ENCODE measurements at places on chromosomes 16 and 17.

- DNase-seq = no peak
These were observed 9.6 kb downstream of the G6PC3 start for GRCh38 chr17:44079877-44080821.

GRCh38 chr16:46577988-46578579 is 43.1 kb downstream of the SHCBP1 start:
- DNase-seq = no peak

DNA sequence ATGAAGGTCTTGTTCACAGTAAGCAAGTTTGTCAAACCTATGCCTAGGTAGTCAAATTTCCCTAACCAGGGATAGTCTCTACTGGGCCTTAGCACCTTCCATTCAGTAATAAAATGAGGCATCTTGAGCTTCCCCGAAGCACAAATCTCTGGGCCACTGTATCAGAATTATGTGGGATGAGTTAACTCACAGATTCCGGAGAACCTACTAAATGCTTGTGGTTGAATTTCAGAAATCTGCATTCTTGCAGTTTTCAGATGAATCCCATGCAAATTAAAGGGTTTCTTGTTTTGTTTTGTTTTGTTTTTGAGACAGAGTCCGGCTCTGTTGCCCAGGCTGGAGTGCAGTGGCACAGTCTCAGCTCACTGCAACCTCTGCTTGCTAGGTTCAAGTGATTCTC is 478.8 kb upstream of the HSBP1 start:
- no peak for DNase-seq

DNA sequence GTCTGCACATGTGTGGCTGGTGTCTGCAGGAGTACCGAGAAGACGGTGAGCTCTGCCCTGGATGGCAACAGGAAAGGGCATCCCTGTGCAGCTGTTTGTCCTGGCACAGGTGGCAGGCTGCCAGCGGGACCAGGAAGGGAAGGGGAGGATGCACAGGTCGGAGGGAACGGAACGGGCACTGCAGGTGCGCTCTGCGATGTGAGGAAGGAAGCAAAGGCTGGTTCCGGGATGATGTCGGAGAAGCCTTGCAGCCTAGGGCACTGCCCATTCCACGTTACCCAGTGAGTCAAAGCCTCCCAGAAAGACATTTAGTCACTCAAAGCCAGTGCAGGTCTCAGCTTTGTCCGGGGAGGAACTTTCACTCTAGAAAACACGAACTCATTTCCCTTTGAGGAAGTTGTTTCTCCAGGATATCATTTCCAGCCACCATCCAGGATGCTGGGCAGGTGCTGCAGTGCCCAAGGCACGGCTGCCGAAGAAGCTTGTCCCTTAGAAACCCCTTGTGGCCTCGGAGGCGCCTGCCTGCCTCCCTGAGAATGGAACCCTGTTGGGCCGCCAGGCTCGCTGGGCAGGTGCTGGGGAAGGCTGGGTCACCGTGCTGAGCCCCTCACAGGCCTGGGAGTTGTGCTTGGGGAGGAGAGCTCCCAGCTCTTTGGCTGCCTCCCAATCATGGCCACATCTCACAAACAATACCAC is 4.5 kb upstream of the TMEM235 start:
- DNase-seq = no peak

- DNase-seq = no peak
These were observed 68.4 kb downstream of the CMC2 start for GRCh38 chr16:80938004-80938878.

DNA sequence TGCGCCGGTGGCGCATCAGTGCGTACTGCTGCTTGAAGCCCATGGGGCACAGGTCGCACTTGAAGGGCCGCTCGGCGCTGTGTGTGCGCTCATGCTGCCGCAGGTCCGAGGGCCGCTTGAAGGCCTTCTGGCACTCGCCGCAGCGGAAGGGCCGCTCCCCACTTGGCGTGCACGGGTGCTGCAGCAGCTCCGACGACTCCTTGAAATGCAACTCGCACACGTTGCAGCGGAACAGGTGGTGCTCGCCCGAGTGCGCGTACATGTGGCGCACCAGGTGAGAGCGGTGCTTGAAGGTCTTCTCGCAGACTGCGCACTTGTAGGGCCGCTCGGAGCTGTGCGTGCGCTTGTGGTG is 3.3 kb downstream of the ZNF319 start:
- no peak for DNase-seq

DNA sequence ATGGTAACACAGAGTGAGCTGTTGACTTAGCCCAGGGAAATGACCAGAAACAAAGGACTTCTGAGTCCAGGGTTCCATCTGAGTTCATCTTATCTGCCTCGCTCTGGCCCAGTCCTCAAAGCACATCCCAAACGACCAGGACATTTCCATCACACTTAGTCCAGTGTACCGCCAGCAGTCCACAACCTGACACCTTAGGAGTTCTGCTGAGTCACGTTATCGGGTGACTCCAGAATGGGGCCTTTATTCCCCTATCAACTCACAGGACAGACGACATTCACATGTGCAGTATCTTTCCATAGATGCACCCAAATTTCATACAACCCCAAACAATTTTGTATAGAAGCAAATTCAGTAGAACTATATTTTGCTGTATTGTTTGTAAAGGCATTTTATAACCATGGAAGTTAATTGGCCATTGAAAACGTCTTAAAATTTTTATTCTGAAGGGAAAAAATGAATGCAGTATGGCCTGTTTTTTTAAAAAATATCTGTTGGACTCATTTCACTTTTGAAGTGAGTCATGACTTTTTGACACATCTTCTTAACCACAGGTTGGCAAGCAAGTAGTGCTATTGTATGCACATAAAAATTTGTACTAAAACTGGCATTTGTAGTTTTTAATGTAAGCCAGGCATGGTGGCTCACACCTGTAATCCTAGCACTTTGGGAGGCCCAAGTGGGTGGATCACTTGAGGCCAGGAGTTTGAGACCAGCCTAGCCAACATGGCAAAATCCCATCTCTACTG is 46.3 kb downstream of the ZNF18 start:
- no peak for DNase-seq

GRCh38 chr17:73480740-73481139 is 163.5 kb downstream of the SDK2 start:
- DNase-seq = no peak

DNA sequence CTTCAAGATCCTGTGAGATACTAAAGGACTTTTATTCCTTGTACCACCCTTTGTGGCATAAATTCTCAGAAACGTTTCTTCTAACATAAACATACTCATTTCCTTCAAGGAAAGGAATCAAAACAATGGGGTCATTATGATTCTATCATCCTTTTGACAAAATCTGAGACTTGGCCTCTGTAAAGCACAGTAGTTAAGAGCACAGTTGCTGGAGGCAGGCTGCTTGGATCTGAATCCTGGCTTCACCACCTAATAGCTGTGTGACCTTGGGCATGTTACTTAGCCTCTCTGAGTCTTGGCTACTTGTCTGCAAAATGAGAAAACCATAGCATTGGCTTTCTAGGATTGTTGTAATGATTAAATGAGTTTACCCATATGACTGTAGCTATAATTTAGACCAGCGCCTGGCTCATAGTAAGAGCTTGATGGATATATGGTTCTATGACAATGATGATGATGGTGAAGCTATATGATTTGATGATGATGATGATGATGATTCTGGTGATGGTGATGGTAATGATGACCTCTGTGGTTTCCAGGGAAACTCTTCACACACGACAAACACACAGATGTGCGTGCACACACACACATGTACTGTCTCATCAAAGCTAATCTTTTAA is 6.1 kb upstream of the KRT31 start:
- no peak for DNase-seq

DNA sequence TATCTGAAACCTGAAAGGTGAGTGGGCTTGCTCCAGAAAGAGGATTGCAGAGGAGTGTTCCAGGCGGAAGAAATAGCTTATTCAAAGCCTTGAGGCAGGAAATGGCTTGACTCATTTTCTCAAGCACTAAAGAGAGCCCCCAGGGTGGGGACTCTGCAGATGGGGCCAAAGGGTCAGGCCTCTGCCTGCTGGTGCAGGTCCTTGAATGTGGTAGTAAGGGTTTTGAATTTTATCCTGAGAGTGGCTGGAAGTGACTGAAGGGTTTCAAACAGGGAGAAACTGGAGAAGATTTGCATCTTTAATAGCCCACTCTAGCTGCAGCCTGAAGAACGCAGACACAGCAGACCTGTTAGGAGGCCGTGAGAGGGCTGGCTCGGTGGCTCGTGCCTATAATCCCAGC is 144.4 kb downstream of the CCT6B start:
- DNase-seq = no peak

GRCh38 chr17:34400301-34400931 is 37.4 kb upstream of the CCL1 start:
- no peak for DNase-seq

GRCh38 chr17:55341432-55341831 is 76.7 kb downstream of the HLF start:
- no peak for DNase-seq

GRCh38 chr16:31386157-31386984 is 6.8 kb upstream of the ITGAD start:
- no peak for DNase-seq

- DNase-seq = peak; percentile 26
These were observed 70.8 kb downstream of the ABR start for GRCh38 chr17:1108765-1109605.

DNA sequence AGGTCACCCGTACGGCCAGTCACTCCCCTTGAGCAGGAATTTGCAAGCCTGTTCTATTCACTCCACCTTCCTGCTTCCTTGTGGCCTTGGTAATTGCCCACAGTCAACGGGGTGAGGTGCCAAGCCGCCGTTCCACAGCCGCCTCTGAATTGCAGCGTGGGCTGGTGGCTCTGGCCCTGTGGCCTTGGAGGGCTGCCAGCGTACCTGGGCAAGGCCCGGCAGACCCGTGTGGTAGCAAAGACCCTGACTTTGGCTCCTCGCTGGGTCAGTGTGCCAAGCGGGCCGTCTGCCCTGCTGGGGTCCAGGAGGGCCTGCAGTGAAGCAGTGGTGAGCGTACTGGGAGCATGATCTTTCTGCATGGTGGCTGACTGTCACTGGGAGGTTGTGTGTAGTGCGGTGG is 3.6 kb downstream of the BANP start:
- no peak for DNase-seq

- no peak for DNase-seq
These were observed 5.8 kb downstream of the NLGN2 start for GRCh38 chr17:7413346-7413985.

GRCh38 chr17:22703204-22703603 is 1010.9 kb downstream of the KCNJ18 start:
- no peak for DNase-seq

GRCh38 chr16:55508941-55509931 is at the start of gene LPCAT2:
TSS of gene LPCAT2 (plus strand) at chr16:55509072. CDS start at chr16:55509182, 110 bp downstream.
- DNase-seq = no peak

GRCh38 chr17:30520882-30521281 is 43.7 kb downstream of the GOSR1 start:
- DNase-seq = no peak

DNA sequence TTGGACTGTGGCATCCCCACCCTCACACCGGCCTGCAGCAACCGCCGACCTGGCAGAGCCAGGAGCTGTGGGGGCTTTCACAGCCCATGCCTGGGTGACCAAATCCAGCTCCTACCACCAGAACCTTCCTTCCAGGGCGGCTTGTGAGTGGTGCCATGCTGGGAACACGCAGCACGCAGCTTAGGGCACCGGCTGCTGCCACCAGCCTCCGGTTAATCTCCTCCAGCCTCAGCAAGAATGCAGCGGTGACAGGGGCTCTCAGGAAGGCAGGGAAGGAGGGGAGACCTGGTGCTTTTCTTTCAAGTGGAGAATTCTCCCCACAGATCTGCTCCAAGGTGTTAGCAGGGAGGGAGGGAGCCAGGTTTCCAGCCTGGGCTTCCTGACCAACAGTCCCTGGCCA is 32.3 kb upstream of the ANKRD40CL start:
- no peak for DNase-seq

GRCh38 chr17:28533091-28533807 is 19.2 kb downstream of the UNC119 start:
- no peak for DNase-seq

DNA sequence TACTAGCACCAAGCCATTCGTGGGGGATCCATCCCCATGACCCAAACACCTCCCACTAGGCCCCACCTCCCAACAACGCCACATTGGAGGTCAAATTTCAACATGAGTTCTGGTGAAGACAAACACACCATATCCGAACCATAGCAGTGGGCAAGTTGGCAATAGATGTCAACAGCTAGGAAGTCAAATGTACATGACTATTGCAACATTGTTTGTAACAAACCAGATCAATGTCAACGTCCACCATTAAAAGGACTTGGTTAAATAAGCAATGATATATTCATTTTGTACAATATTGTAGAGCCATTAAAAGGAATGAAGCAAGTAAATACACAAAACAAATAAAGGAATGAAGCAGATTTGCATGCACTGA is 26.5 kb upstream of the CIITA start:
- DNase-seq = no peak

DNA sequence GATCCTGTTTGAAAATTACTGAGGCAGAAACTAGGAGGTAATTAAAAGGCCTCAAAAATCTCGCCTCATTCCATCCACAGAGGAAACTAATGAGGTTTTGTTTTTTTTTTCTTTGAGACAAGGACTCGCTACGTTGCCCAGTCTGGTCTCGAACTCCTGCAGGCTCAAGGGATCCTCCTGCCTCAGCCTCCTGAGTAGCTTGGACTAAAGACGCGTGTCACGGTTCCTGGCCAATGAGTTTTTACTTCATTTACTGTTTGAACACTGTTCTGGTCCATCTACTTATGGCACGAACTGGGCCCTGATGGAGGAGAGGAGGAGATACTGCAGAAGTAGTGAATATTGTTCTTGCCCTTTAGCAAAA is 600 bp upstream of the BLTP2 start:
- DNase-seq = no peak

DNA sequence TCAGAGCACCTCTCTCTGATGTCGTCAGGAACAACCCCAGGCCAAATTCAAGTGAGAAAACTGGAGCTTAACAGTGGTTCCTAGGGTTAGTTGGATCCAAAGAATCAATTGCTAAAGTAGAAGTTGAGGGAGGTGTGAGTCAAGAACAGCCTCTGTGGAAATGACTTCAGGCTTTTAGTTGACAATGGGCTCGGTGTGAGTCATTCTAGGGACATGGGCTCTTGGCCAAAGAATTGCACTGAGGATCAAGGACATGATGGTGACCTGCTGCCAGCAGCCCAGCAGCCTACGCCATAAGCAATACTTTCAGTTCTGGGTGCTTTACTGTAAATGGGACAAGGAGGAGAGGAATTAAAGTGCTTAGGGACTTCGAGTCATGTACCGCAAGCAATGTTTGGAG is 32.1 kb upstream of the SMURF2 start:
- DNase-seq = no peak

GRCh38 chr17:1123393-1123831 is 56.4 kb downstream of the ABR start:
- no peak for DNase-seq

DNA sequence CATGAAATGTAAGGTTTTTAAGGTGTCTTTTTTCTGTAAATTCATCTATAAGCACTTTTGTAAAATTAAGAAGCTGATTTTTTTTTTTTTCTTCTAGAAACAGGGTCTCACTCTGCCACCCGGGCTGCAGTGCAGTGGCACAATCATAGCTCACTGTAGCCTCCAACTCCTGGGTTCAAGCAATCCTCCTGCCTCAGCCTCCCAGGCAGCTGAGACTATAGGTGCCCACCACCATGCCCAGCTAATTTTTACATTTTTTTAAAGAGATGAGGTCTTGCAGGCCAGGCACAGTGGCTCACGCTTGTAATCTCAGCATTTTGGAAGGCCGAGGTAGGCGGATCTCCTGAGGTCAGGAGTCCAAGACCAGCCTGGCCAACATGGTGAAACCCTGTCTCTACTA is 4.5 kb upstream of the CYB5B start:
- no peak for DNase-seq

- no peak for DNase-seq
These were observed 2.8 kb downstream of the KRTAP4-9 start for GRCh38 chr17:41107941-41108450.
